ENCODE measurements at places on chromosomes 6 and 20.

DNA sequence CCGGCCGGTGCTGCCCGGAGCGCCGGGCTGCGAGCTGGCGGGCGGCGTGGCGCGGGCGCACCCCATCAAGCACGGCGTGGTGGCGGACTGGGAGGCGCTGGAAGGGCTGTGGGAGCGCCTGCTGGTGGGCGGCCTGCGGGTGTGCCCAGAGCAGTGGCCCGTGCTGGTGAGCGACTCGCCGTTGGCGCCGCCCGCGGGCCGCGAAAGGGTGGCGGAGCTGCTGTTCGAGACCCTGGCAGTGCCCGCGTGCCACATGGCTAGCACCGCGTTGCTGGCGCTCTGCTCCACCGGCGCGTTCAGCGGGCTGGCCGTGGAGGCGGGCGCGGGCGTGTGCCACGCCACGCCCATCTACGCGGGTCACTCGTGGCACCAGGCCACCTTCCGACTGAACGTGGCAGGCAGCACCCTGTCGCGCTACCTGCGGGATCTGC, 517 bp downstream of the ACTL10 start:
- no peak for DNase-seq

GRCh38 chr6:35984701-35985100, 39.7 kb downstream of the SLC26A8 start:
- no peak for DNase-seq

- DNase-seq = peak; percentile 27
Observed at GRCh38 chr6:36755435-36756348, 58.1 kb downstream of the RAB44 start.

DNA sequence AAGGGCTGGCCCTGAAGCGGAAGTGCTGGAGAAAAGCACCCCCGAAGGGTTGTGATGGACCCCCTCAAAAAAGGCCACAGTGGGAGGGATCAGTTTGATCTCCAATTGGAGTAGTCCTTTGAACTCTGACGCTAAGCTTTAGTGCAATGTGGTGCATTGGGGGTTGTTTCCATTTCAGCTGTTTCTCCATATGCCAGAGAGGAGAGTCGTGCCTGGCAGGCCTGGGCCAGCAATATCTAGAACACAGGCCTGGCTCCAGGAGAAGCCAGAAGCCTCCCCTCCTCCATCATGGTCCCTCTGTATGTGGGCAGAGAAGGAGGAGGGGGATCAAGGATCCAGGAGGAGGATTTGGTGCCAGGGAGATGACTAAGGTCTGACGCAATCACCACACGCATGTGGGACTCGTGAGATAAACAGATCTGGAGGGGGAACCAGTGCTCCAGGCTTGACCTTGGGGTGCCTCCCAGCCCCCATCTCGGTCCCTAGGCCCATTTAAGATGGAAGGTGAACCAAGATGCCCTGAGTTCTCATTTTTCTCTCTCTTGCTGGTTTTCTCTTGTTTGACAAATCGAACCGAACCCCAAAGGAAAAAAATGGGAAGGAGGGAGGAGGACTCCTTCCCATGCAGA, 517.4 kb upstream of the JARID2 start:
- no peak for DNase-seq

- DNase-seq = no peak
Observed at GRCh38 chr6:134065706-134066105, 13.3 kb upstream of the SLC2A12 start.

DNA sequence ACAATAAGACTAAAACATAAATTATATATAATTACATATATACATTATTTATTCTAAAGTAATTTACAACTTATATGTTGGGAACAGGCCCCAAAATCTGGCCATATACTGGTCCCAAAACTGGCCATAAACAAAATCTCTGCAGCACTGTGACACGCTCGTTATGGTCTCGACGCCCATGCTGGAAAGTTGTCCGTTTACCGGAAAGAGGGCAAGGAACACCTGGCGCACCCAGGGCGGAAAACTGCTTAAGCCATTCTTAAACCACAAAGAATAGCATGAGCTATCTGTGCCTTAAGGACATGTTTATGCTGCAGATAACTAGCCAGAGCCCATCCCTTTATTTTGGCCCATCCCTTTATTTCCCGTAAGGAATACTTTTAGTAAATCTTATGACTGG, 164.9 kb downstream of the CENPW start:
- DNase-seq = no peak

GRCh38 chr20:60091305-60091704, 133.1 kb downstream of the CDH26 start:
- no peak for DNase-seq
